Tibial nerve (tissue), 4 donors: ENCODE measurements at places on chromosomes 1 and 21. TPM values are rescaled to one million over a fixed set of nuclear protein-coding genes. Genes with fewer than 3 reads are reported as not detected.

DNA sequence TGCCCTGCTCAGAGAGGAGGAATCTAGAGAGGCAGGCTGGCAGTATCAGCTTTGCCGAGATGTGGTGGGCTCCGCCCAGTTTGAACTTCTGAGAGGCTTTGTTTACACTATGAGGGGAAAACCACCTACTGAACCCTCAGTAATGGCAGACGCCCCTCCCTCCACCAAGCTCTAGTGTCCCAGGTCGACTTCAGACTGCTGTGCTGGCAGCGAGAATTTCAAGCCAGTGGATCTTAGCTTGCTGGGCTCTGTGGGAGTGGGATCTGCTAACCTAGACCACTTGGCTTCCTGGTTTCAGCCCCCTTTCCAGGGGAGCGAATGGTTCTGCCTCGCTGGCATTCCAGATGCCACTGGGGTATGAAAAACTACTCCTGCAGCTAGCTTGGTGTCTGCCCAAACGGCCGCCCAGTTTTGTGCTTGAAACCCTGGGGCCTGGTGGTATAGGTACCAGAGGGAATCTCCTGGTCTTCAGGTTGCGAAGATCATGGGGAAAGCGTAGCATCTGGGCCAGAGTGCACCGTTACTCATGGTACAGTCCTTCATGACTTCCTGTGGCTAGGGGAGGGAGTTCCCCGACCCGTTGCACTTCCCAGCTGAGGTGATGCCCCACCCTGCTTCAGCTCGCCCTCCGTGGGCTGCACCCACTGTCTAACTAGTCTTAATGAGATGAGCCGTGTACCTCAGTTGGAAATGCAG, 43.6 kb downstream of the C21orf91 start:
- no peak for DNase-seq
- H3K27me3 ChIP-seq = no peaks in the 10 kb centered on the region
- H3K27ac ChIP-seq = no peak overlapping the region
- no peak overlapping the region for H3K4me3 ChIP-seq
- no peaks in the 10 kb centered on the region for H3K36me3 ChIP-seq
- no peaks in the 10 kb centered on the region for H3K4me1 ChIP-seq

GRCh38 chr1:211344152-211344618, 17.6 kb downstream of the TRAF5 start:
- no peak for DNase-seq
- H3K36me3 ChIP-seq = no peaks in the 10 kb centered on the region
- H3K4me3 ChIP-seq = no peak overlapping the region
- H3K27ac ChIP-seq = no peak overlapping the region

The TCHHL1 gene
- not detected for total RNA-seq

The BATF3 gene
- 3.5 TPM for total RNA-seq

The SAMD13 gene
- 1.5 TPM for total RNA-seq

DNA sequence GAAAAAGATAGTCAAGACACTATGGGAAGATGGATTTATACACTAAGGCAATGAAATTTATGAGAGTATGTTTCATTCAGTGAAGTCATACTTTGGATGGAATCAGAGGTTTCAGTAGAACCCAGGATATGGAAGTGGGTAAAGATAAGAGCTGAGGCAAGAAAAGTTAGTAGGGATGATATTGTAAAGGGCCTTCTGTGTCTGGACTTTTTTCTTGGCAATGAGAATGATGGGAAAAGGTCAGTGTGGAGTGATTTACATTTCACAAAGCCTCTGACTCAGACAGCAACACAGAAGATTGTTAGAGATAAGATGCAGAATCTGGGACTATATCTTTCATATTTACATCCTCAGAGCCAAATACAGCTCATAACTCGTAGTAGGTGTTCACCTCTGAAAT, 32.1 kb downstream of the SH3BGR start:
- H3K27me3 ChIP-seq = no peaks in the 10 kb centered on the region
- H3K27ac ChIP-seq = no peak overlapping the region
- no peaks in the 10 kb centered on the region for H3K4me1 ChIP-seq
- DNase-seq = no peak

The ELF3 gene
- 1.2 TPM for total RNA-seq

The WNT2B gene
- total RNA-seq = 12.2 TPM

GRCh38 chr1:203643213-203644045, 16.8 kb downstream of the ATP2B4 start:
- H3K4me1 ChIP-seq = peaks cover 31% of the 10 kb centered on the region
- no peak overlapping the region for H3K4me3 ChIP-seq
- H3K27ac ChIP-seq = peak overlapping the region; percentile 61
- H3K36me3 ChIP-seq = peaks cover 4% of the 10 kb centered on the region
- DNase-seq = no peak

- DNase-seq = no peak
- no peak overlapping the region for H3K27ac ChIP-seq
- no peaks in the 10 kb centered on the region for H3K27me3 ChIP-seq
- no peak overlapping the region for H3K4me3 ChIP-seq
- peaks cover 10% of the 10 kb centered on the region for H3K4me1 ChIP-seq
- H3K36me3 ChIP-seq = no peaks in the 10 kb centered on the region
These were observed 76.9 kb upstream of the TNFSF18 start for GRCh38 chr1:173127369-173128307.

GRCh38 chr1:61853583-61853982, 111.3 kb downstream of the PATJ start:
- H3K27me3 ChIP-seq = no peaks in the 10 kb centered on the region
- H3K27ac ChIP-seq = no peak overlapping the region
- peaks cover 19% of the 10 kb centered on the region for H3K4me1 ChIP-seq
- H3K36me3 ChIP-seq = peaks cover 16% of the 10 kb centered on the region

The NPR1 gene
- total RNA-seq = 87.5 TPM

The FAM151A gene
- not detected for total RNA-seq

DNA sequence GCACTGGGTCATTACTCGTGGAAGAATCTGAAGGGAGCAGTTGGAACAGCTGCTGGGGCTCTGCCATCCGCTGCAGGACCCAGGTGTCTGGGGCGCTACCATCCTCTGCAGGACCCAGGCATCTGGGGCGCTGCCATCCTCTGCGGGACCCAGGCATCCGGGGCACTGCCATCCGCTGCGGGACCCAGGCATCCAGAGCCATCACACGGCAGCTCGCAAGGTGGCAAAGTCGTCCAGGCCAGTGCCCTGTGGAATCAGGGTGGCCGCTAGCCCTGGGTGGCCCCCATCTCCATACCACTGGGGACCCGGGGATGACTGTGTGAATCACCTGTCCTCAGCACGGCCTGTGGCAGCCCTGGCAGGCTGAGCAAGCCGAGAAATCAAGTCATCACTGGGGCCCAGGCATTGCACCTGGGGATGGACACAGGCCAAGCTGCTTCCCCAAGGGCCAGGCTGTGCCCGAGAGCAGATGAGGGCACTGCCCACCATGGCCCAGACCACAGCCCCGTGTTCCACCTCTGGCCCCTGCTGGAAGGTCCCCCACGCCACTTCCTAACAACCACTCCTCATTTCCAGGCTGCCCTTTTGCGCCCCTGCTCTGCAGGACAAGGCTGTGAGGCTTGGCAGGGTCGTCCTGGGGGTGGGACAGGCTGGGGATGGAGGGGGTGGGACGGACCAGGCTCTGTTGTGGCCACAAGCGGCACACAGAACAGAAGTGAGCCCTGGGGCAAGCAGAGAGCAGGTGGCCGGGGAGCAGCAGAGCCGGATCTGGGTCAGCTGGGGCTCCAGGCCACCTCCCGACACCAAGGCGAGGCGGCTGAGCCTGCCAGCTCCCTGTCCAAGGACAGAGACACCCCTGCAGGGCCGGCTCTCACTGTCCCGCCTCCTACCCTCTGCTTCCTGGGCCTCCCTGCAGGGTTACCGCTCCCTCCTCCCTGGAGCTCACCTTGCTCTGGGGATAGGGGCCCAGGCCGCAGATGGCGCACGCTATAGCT, 12.7 kb downstream of the GABRD start:
- H3K4me3 ChIP-seq = no peak overlapping the region
- H3K36me3 ChIP-seq = no peaks in the 10 kb centered on the region
- H3K4me1 ChIP-seq = no peaks in the 10 kb centered on the region
- DNase-seq = no peak
- no peaks in the 10 kb centered on the region for H3K27me3 ChIP-seq

The IGSF21 gene
- 4.7 TPM for total RNA-seq

DNA sequence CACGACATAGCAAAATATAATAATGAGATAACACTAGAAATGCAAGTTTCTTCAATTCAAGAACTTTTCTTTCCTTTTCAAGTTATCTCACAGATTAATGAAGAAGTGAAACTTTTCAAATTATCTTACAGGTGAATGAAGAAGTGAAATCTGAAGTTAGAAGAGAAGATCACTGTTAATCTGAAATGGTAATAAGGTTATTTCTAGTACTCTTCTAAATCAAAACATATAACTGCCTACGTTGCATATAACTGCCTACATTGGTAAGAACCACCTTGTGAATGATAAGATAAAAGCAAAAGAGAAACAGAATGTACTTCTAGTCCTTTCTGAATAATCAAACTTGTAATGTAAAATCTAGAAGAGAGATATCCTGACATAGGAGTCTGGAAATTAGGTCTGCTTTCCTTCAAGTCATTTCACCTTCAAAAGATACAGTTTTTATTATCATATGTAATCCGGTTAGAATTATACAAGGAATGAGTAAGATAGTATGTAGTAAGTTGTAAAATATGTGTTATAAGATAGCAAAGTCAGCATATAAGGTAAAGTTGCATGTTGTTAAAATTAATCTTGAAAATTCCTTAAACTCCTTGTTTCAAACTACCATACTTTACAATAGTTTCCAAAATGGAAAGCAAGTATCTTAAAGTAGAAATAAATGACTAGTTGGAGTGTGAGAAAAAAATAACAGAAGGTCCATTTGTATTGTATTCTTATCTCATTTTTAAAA, 522.4 kb upstream of the ZRANB2 start:
- DNase-seq = no peak
- no peak overlapping the region for H3K4me3 ChIP-seq

GRCh38 chr1:185551008-185551407, 183.2 kb upstream of the HMCN1 start:
- peaks cover 7% of the 10 kb centered on the region for H3K4me1 ChIP-seq
- no peak for DNase-seq

The IFFO2 gene
- total RNA-seq = 13.3 TPM

The CNR2 gene
- total RNA-seq = not detected

- DNase-seq = no peak
- no peak overlapping the region for H3K27ac ChIP-seq
- H3K4me1 ChIP-seq = no peaks in the 10 kb centered on the region
These were observed 1.5 kb downstream of the AJAP1 start for GRCh38 chr1:4655674-4656532.

- H3K27ac ChIP-seq = no peak overlapping the region
- no peak for DNase-seq
- H3K27me3 ChIP-seq = no peaks in the 10 kb centered on the region
- H3K4me1 ChIP-seq = no peaks in the 10 kb centered on the region
- H3K36me3 ChIP-seq = peaks cover 41% of the 10 kb centered on the region
- no peak overlapping the region for H3K4me3 ChIP-seq
These were observed 27.4 kb upstream of the COQ8A start for GRCh38 chr1:226912587-226913176.

DNA sequence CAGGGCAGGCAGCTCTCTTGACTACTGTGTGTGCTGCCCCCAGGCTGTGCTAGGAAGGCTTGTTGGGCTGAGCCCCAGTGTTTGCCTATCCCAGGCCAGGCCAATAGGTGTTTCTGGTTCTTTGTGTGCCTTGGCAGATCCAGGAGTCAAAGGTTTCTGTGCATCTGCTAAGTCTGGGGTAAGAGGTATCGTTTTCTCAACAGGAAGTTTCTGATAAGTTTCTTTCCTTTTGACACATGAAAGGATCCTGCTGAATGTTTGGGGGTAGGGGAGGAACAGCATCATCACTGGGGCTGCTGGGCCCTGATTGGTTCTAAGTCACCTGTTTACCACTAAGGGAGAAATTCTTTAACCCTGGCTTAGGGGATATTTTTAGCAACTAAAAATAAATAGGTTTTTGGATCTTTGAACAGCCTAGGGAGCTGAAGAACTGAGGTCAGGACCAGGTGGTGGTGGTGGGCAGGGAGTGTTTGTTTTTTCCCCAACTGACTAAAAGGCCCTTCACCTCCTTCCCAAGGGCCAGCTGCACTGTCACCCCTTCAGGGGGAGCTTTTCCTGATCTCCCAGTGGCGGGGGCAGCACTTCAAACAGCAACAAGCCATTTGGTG, 85.1 kb downstream of the KCNN3 start:
- H3K36me3 ChIP-seq = no peaks in the 10 kb centered on the region
- H3K27ac ChIP-seq = no peak overlapping the region
- no peak for DNase-seq

GRCh38 chr1:218200979-218201378, 84.1 kb upstream of the RRP15 start:
- DNase-seq = no peak
- H3K4me3 ChIP-seq = no peak overlapping the region
- no peak overlapping the region for H3K27ac ChIP-seq
- no peaks in the 10 kb centered on the region for H3K4me1 ChIP-seq
- H3K36me3 ChIP-seq = no peaks in the 10 kb centered on the region

GRCh38 chr1:18062185-18062584, 45.4 kb upstream of the IGSF21 start:
- no peaks in the 10 kb centered on the region for H3K27me3 ChIP-seq
- no peak overlapping the region for H3K27ac ChIP-seq
- H3K36me3 ChIP-seq = no peaks in the 10 kb centered on the region
- H3K4me3 ChIP-seq = no peak overlapping the region
- DNase-seq = no peak
- H3K4me1 ChIP-seq = no peaks in the 10 kb centered on the region

DNA sequence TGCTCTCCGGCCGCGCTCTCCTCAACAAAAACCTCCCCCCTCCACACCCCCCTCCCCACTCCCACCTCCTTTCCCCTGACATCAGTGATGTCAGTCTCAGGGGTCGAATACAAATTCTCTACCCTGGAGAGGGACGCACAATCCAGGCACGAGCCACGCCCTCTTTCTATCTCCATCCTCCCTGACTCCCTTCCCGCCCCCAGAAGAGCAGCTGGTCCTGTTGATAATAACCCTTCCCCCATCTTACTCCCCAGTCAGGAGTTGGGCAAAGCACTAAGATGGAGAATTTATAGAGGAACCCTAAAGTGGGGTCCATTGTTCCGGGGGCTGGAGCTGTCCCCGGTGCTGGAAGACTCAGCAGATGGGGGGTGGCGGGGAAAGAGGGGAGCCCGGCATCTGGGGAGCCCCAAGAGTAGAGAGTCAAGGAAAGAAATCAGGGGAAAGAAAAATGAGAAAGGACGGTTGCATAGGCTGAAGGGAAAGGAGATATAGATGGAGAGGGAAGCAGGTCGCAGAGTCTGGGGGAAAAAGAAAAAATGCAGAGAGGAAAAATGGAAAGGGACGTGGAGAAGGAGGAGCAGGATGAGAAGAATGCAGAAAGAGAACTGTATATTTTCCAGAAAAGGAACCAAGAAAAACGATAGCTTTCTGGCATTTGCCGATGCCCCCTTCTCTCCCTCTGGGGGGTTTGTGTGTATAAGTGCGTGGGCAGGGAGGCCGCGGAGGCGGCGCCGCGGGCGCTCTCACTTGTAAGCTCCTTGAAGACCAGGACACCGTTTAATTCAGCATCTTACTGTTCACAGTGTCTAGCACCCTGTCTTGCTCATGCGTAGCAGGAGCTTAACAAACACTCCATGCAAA, at the start of gene CELF3:
CELF3 (minus strand) TSS at position 33 of the 861 bp plus-strand sequence. CDS start 783 bp downstream, outside the sequence.
- no peak for DNase-seq
- peaks cover 57% of the 10 kb centered on the region for H3K27me3 ChIP-seq
- H3K36me3 ChIP-seq = no peaks in the 10 kb centered on the region
- no peak within 1 kb of the TSS for H3K27ac ChIP-seq

GRCh38 chr1:201275253-201275666, 8.0 kb upstream of the PKP1 start:
- H3K27me3 ChIP-seq = peaks cover 3% of the 10 kb centered on the region
- no peaks in the 10 kb centered on the region for H3K4me1 ChIP-seq
- H3K4me3 ChIP-seq = no peak overlapping the region
- no peak overlapping the region for H3K27ac ChIP-seq
